ENCODE measurements at places on chromosomes 4 and X. TPM values are rescaled to one million over a fixed set of nuclear protein-coding genes. Genes with fewer than 3 reads are reported as not detected.

USP17L5 gene
- not detected for total RNA-seq

CT55 gene
- total RNA-seq, result not detected

AGTR2 gene
- 40.2 TPM for total RNA-seq

GLRB gene
- 5.2 TPM for total RNA-seq

CLDN34 gene
- total RNA-seq, result not detected

SPANXA2 gene
- total RNA-seq, result not detected

CHIC1 gene
- total RNA-seq, result 6.3 TPM

KIAA0232 gene
- 12.5 TPM for total RNA-seq

UGT2B17 gene
- total RNA-seq, result not detected

Data from skeletal muscle tissue (tissue), 5 donors.